Activated CD4-positive, alpha-beta T cell treated with anti-CD3 and anti-CD28 coated beads for 24 hours (primary cell): ENCODE measurements at places on chromosomes 16 and 17.

GRCh38 chr17:65519462-65519861, 42.0 kb downstream of the AXIN2 start:
- DNase-seq = no peak

DNA sequence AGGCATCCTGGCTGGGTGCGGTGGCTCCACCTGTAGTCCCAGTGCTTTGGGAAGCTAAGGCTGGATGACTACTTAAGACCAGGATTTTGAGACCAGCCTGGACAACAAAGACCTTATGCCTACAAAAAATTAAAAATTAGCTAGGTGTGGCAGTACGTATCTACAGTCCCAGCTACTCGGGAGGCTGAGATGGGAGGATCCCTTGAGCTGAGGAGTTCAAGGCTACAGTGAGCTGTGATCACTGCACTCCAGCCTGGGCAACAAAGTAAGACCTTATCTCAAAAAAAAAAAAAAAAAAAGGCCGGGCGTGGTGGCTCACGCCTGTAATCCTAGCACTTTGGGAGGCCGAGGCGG, 6.1 kb downstream of the MVP start:
- no peak for DNase-seq

DNA sequence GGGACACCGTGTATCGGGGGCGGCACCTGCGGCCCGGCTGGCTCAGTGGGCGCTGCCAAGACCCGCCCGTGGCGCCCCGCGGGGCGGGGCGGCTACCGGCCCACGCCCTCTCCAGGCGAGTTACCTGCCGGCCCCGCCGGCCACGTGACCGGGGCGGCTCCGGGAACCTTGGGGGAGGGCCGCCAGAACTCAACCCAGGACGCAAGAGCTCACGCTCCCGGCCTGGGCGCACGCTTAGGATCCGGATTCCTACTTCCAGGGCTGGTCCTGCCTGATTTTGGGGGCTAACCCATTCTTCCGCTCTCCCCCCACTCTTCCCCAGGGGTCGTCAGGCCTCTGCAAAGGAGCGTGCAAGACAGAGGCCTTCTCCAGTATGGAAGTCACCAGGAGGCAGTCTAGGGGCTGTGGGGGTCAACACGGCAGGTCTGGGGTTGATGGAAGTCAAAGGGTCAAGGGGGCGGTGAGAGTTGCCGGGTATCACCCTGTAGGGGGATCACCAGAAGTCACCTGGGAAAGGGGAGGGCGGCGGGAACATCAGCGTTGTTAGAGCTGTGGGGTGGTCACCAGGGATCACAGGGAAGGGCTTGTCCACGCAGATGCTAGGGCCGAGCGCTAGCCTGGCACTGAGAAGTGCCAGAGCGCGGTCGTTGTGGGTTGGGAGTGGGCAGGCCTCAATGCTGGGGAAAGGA, 354 bp upstream of the ESRP2 start:
- no peak for DNase-seq

DNA sequence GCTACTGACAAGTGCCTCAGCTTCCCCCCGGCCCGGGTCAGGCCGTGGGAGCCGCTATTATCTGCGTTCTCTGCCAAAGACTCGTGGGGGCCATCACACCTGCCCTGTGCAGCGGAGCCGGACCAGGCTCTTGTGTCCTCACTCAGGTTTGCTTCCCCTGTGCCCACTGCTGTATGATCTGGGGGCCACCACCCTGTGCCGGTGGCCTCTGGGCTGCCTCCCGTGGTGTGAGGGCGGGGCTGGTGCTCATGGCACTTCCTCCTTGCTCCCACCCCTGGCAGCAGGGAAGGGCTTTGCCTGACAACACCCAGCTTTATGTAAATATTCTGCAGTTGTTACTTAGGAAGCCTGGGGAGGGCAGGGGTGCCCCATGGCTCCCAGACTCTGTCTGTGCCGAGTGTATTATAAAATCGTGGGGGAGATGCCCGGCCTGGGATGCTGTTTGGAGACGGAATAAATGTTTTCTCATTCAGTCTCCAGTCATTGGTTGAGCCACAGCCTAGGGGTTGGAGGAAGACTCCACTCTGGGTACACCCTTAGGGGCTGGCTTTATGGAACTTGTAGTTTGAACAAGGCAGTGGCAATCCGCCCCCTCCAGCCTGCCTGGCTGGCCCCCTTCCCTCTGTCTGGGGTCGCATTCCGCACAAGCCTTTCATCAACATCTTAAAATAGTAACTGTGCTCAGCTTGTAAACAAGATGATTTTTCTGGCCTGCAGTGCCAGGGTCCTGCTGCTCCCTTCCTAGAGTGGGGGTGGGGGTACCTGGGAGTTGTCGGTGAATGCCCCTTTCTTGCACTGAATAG, 4.1 kb downstream of the SYNGR2 start:
- DNase-seq = no peak

DNA sequence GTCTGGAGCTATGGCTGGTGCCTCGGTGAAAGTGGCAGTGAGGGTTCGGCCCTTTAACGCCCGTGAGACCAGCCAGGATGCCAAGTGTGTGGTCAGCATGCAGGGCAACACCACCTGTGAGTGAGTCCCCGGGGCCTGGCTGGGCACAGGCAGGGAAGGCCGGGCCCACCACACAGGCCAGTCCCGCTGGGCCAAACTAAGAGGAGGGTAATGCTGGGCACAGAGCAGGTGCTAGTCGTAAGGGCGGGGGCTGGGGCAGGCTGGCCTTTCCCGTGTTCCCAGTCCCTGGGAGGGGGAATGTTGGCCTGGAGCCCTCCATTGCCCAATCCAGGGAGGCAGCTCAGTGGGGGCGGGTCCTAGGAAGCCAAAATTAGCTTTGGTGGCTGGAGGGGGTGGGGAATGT, 2.5 kb downstream of the KIF1C start:
- DNase-seq = no peak

- no peak for DNase-seq
Measured at GRCh38 chr17:64984851-64985521, 65.7 kb upstream of the LRRC37A3 start.

DNA sequence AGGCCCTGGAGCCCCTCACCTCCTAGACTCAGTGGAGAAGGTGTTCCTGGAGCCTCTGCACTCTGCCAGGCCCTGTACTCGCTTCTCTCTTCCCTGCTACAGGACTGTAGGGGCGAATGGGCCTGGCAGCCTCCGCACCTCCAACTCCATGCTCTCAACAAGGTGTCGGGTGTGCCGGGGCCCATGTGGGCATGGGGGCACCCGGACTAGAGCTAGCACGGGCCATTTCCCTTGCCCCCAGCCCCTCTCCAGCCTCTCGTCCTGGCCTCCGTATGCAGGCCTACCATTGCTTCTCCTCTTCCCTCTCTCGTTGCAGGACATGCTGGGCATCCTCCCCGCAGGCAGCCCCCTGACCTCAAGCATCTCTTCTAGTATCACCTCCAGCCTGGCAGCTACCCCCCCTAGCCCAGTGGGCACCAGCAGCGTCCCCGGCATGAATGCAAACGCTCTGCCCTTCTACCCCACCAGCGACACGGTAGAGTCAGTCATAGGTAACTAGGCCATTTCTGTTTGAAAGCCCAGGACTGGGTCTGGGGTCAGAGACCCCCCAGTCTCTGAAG, 25.8 kb downstream of the UNC13D start:
- DNase-seq = no peak

DNA sequence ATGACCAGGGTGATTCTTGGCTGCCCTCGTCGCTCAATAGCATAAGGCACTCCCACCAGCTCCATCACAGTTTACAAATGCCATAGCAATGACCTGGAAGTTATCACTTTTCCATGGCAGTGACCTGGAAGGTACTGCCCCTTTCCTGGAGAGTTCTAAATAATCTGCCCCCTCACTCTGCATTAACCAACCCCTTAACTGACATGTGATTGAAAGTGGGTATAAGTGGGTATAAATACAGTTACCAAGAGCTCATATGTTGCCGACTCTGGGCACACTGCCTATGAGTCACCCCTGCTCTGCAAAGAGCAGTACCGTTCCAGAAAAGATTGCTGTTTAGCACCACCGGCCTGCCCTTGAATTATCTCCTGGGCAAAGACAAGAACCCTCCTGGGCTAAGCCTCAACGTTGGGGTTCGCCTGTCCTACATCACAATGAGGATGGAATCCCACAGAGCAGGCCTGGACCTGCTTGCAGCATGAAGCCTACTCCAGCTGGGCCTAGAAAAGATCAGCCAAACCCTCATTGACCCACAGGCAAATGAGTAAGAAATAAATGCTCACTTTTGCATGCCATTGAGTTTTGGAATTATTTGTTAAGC, 95.2 kb upstream of the SEC14L1 start:
- no peak for DNase-seq

DNA sequence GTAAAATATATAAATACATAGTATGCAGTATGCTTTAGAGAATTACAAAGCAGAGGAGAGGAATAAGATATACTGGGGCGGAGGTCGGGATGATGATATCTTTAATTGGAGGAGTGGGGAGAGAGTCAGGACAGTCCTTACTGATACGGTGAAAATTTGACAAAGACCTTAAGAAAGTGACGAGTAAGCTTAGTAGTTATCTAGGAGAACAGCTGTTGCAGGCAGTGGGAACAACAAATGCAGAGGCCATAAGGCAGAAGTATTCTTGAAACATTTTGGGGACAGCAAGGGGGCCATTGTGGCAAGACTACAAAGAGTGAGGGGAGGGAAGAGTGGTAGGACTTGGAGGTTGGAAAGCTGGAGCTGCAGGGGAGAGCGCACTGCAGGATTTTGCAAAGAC, 22.3 kb upstream of the CDC6 start:
- DNase-seq = no peak

- no peak for DNase-seq
Measured at GRCh38 chr17:58005031-58005727, 1.9 kb downstream of the SRSF1 start.

DNA sequence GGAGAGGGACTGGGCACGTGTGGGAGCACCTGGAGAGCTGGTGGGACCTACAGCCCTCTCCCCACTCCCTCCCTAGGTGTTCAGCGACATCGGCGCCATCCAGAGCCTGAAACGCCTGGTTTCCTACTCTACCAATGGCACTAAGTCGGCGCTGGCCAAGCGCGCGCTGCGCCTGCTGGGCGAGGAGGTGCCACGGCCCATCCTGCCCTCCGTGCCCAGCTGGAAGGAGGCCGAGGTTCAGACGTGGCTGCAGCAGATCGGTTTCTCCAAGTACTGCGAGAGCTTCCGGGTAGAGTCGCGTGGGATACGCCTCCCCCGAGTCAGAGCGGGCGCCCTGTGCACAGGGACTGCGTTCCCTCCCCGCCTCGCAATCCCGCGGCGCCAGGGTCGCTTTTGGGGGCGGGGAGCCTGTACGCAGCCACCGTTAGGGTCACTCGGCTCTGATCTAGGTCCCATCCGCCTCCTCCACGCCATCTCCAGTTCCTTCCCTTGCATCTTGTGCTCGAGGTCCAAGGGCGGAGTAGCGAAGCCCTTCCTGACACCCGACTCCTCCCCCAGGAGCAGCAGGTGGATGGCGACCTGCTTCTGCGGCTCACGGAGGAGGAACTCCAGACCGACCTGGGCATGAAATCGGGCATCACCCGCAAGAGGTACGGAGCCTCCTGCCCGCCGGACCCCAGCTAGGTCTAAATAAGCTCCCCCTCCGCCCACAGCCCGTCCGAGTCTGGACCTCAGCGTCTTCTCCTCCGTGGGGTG, 13.0 kb downstream of the SARM1 start:
- peak; percentile 46 for DNase-seq

GRCh38 chr16:58940609-58941008, 206.5 kb upstream of the GOT2 start:
- DNase-seq = no peak

DNA sequence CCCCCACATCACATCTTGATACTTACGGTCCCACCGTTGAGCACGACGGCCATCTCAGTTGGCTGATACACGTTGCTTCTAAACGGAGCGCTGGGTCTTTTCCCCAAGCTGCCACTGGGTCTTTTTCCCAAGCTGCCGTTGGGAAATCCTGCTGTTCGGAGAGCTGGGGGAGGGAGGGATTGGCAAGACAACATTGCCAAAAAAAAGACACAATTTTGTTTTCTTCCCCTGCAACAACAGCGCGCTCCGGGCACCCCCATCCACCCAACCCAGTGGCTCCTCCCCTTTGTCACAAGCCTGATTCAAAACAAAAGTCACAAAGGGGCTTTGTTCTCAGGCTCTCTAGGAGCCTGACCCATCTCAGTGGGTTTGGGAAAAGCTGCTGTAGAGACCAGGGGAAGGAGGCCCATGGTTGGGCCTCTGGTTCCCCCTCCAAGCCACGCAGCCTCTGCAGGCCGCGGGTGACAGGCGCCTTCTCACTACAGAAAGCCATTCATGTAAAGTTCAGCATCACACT, 22.8 kb downstream of the GPRC5B start:
- DNase-seq = no peak

- no peak for DNase-seq
Measured at GRCh38 chr16:86681031-86681756, 102.8 kb downstream of the FOXL1 start.

DNA sequence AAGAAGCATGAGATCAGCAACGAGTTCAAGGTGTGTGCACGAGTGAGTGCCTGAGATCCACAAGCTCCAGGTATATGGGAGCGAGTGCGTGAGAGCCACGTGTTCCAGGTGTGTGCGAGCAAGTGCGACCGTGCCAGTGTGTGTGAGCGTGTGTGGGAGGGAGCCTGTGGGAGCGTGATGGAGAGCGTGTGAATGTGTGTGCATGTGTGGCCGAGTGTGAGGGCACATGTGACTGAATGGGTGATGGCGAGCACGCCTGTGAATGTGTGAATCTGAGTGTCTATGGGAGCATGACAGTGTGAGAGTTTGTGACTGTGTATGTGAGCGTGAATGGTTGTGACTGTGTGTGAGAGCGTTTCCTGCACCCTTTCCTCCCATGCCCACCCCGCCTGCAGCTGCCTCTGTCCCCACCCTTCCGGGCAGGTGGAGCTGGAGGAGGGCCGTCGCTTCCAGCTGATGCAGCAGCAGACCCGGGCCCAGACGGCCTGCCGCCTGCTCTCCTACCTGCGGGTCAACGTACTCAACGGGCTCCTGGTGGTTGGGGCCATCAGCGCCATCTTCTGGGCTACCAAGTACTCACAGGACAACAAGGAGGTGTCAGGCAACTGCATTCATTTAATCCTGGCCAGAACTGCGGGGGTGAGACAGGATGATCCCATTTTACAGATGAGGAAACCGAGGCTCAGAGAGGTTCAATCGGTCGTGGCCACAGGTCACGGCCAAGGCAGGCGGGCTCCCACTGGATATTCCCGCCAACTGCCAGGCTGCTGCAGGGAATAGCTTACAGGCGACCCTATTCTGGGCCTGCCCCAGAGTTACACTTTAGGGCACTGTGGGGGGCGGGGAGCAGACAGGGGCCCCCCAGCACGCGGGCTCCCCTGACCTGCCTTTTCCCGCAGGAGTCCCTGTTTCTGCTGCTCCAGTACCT, 3.7 kb downstream of the TMC8 start:
- no peak for DNase-seq

- DNase-seq = no peak
Measured at GRCh38 chr16:35208001-35208935, 1748.9 kb downstream of the TP53TG3F start.

GRCh38 chr16:21611198-21611555, 11.8 kb downstream of the METTL9 start:
- no peak for DNase-seq

DNA sequence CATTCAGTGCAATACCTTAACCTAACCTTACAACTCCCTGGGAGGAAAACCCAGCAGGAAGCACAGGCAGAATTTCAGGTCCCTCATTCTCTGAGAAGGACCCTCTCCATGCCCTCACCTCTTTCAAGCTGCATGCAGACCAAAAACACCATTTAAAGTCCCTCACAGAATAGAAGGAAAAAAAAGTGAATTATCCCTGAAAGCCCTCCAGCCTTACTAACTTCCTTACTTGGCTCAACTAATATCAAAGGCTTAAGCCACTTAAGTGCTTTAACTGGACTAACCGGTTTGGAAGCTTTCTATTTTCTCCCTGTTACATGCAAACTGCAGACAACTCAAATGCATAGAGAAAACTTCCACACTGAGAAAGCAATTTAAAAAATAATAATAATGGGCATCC, 60.5 kb downstream of the ADAMTS18 start:
- no peak for DNase-seq

GRCh38 chr16:68146585-68146984, 61.4 kb downstream of the NFATC3 start:
- DNase-seq = no peak
